ENCODE measurements at places on chromosomes 3 and 15.
A peak's percentile ranks its signal among the peaks of the same experiment; 100 is the strongest.

- DNase-seq = no peak
Observed at GRCh38 chr3:148717885-148718561, 20.3 kb downstream of the AGTR1 start.

DNA sequence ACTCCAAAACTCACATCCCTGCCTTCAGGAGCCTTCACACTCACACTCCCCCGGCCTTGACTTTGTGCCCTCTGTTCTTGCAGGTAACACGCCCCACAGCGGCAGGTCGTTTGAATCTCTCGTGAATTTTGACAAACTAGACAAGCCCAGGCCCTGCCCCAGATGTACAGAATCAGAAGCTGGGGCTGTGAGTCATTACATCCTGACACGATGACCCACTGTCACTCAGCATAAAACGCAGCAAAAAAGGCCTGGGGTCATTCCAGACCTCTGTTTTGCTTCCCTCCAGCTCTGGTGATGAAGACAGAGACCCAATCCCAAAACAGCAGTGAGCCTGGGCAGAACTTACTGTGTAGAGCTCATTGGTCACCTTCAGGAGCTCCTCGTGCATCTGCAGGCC is 116.4 kb upstream of the RAD18 start:
- no peak for DNase-seq

GRCh38 chr15:84616235-84616634 is 15.4 kb downstream of the ZSCAN2 start:
- DNase-seq = peak; percentile 33

- no peak for DNase-seq
Observed at GRCh38 chr3:132681421-132681820, 21.3 kb downstream of the UBA5 start.

- no peak for DNase-seq
Observed at GRCh38 chr3:19717736-19718135, 216.3 kb downstream of the EFHB start.

GRCh38 chr3:124907957-124908356 is 20.8 kb upstream of the ITGB5 start:
- no peak for DNase-seq

DNA sequence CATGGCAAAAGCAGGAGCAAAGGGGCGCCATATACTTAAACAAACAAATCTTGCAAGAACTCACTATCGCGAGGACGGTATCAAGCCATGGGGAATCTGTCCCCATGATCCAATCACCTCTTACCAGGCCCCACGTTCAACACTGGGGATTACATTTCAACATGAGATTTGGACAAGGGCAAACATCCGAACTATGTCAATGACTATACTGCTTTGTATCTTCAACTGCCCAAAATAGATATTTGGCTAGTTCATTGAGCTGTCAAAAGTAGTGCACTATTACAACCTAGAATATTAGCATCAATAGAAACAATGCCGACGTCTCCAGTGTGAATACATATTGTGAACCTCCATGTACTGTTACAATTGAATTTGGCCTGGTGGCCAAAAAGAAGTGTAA is 760.4 kb downstream of the MCTP2 start:
- no peak for DNase-seq

DNA sequence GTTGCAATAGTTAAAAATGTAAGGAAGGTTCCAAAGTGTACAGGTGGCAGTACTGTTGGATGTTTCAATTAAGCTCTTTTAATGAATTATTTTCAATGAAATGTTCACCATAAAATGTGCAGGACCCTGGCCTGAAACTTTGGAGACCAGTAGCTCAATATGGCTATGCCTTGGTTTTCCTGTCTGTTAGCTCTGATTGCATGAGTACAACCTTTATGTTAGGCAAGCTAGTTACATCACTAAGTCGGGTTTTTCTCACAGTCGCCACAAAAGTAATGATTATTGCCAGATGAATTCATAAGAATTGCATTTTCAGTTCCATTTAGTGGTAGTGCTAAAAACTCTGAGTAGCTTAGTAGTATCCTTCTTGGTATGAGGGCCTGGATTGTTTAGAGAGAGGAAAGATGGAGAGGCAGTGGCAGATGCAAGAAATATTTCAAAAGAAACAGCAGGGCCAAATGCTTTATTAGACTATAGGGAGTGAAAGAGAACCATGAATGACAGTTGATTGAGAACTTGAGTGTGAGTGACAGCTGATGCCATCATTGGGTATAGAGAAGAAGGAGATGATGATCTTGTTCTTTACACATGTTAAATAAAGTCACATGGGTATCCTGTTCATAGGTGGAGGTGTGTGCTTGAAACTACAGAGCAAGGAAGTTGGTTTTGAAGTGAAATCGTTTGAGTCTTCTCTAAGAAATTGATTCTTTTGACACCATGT is 109.5 kb downstream of the AKAP13 start:
- DNase-seq = no peak

GRCh38 chr3:138849222-138849940 is 14.7 kb upstream of the PIK3CB start:
- DNase-seq = no peak

- no peak for DNase-seq
Observed at GRCh38 chr3:105527949-105528348, 161.2 kb downstream of the ALCAM start.

GRCh38 chr3:169268286-169268776 is 395.2 kb downstream of the MECOM start:
- no peak for DNase-seq

Data from cardiac septum (tissue), 1 donor.